ENCODE measurements at places on chromosomes 1 and 21.

DNA sequence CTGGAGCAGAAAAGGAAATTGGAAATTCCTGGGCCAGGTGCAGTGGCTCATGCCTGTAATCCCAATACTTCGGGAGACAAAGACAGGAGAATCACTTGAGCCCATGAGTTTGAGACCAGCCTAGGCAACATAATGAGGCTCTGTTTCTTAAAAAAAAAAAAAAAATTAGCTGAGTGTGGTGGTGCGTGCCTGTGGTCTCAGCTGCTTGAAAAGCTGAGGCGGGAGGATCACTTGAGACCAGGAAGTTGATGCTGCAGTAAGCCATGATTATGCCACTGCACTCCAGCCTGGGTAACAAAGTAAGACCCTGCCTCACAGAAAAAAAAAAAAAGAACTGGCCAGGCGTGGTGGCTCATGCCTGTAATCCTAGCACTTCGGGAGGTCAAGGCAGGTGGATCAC lies 56.7 kb downstream of the SRSF11 start:
- DNase-seq: no peak

DNA sequence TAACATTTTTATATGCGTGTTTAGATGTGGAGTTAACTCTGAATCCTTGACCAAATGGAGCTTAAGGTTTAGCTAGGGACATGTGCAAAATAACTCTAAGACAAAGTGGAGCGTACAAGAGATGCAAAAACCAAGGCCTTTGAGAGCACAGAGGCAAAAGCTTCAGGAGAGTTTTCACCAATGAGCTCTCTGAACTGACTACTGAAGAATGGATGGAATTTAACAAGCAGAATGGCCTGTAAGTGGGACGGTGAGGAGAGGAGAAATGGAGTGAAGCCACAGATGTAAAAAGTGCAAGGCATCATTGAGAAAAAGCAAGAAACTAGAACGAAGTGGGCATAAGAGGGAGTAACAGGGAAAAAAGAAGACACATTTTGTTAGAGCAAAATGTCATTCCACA lies 260.0 kb downstream of the RGS7 start:
- no peak for DNase-seq

- DNase-seq: no peak
These were observed 34.5 kb upstream of the SLC5A9 start for GRCh38 chr1:48187969-48188563.

- DNase-seq: no peak
These were observed 27.6 kb downstream of the CD244 start for GRCh38 chr1:160834945-160835565.

- no peak for DNase-seq
These were observed 29.8 kb downstream of the COL6A1 start for GRCh38 chr21:46011267-46011967.

- no peak for DNase-seq
These were observed 88.5 kb downstream of the BEND5 start for GRCh38 chr1:48688102-48688760.

- no peak for DNase-seq
These were observed 143.6 kb upstream of the CD34 start for GRCh38 chr1:208054485-208054884.

DNA sequence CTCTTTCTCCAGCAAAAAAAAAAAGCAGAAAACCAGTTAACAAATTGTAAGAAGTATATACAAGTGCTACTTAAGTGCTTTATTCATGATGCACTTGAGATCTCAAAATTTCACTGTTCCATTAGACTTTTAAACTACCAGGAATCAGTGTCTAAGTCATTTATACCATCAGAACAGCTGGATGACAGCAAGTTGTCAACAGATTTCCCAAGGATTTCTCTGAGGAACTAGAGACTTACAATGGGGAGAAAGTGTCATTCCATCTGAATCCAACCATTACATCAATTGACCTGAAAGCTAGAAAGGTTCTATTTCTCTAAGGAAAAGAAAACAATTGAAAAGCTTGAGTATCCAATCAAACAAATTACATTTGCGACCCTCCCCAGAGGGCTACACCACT lies 43.8 kb downstream of the USH2A start:
- DNase-seq: no peak

GRCh38 chr21:15943009-15943666 lies 213.4 kb downstream of the USP25 start:
- DNase-seq: no peak

- no peak for DNase-seq
These were observed 62.4 kb upstream of the TNFSF18 start for GRCh38 chr1:173113015-173113741.

DNA sequence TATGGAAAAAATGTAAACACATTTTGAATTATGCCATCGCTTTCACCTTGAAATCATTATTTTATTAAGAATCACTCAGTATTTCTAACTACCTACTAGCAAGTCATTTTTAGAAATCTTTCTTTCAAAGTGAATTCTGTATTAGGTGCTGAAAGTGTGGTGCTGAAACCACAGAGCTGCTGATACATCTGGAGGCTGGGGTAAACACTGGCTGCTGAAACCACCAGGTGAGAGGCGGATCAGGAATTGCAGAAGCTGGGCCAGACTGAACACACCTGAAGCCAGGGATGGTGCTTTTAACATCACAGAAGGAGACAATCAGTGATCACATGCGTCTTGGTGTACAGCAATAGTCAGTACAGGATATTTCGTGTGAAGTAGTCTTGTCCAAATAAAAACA lies 42.2 kb upstream of the KCNE1 start:
- DNase-seq: no peak
